ENCODE measurements at places on chromosomes 2 and 18. TPM values are rescaled to one million over a fixed set of nuclear protein-coding genes. Genes with fewer than 3 reads are reported as not detected.

The RAB6C gene
- total RNA-seq, result under 0.01 TPM

The UGT1A4 gene
- not detected for total RNA-seq

The FKBP7 gene
- 53.5 TPM for total RNA-seq

The SNORC gene
- total RNA-seq, result 1.2 TPM

The CCDC150 gene
- 6.4 TPM for total RNA-seq

The CCBE1 gene
- 21.2 TPM for total RNA-seq

The ABCG5 gene
- total RNA-seq, result not detected

The GATA6 gene
- total RNA-seq, result 15.2 TPM

The POTEC gene
- not detected for total RNA-seq

The CTAGE1 gene
- not detected for total RNA-seq

The MLPH gene
- total RNA-seq, result 110 TPM

The ALS2 gene
- 33.2 TPM for total RNA-seq

The DUSP2 gene
- total RNA-seq, result 2.3 TPM

The SLC5A7 gene
- not detected for total RNA-seq

The SATB2 gene
- total RNA-seq, result 4.9 TPM

The KCNS3 gene
- total RNA-seq, result 9.6 TPM

The GALNT14 gene
- 1.2 TPM for total RNA-seq

The DQX1 gene
- 0.11 TPM for total RNA-seq

The RAD51AP2 gene
- total RNA-seq, result not detected

The VAMP8 gene
- 0.12 TPM for total RNA-seq

The STEAP3 gene
- 23.6 TPM for total RNA-seq

The FAM228A gene
- total RNA-seq, result under 0.01 TPM

The GPR39 gene
- total RNA-seq, result 3.1 TPM

The CYTIP gene
- total RNA-seq, result not detected

The BMP10 gene
- not detected for total RNA-seq

The SPP2 gene
- not detected for total RNA-seq
